ENCODE measurements at places on chromosomes 4 and X.

DNA sequence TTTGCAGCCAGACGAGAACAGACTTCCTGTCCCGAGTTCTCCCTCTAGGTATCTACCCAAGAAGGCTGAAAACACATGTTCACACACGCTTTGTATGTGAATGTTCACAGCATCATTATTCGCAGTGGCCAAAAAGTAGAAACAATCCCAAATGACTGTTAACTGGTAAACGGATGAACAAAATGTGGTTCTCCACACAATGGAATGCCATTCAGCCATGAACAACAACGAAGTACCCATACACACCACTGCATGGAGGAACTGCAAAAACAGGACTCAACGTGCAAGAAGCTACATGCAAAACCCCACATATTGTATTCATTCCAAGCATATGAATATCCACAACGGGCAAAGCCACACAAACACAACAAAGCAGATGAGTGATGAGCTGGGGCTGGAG is 45.0 kb downstream of the PDHA1 start:
- DNase-seq: no peak

DNA sequence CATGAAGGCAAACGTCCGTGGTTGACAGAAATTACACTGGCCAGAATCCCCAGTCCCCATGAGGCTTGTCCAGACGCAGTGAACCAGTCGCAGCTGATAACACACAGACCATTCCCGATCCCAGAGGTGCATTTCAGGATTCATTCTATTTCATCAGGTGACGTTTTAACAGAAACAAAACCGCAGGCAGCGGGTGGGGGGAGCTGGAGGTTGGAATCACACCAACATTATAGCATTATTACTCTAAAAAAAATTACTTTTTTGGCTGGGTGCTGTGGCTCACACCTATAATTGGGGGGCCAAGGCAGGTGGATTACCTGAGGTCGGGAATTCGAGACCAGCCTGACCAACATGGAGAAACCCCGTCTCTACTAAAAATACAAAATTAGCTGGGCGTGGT is 25.2 kb downstream of the NOP14 start:
- DNase-seq: peak; percentile 4

DNA sequence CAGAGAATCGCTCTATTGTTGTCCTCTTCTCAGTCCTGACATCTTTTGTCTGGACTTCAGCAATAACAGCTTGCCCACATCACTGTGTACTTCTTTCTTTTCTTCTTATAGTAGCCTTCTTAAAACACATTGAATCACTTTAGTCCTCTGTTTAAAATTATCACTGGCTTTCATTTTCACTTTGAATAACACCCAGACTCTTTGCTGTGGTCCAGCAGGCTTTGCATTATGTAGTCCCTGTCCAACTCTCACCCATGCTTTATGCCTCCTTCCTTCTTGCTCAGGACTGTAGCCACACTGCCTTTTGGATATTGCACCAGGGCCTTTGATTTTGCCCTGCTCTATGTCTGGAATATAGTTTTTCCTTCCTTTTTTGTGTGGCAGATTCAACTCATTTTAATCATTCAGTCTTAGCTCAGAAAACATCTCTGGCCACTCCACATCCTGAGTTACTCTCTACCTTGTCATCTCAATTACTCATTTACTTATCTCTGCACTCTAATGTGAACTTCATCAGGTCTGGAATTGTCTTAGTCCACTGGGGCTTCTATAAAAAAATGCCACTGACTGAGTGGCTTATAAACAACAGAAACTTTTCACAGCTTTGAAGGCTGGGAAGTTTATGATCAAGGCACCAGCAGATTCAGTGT is 168.2 kb downstream of the C4orf33 start:
- no peak for DNase-seq

DNA sequence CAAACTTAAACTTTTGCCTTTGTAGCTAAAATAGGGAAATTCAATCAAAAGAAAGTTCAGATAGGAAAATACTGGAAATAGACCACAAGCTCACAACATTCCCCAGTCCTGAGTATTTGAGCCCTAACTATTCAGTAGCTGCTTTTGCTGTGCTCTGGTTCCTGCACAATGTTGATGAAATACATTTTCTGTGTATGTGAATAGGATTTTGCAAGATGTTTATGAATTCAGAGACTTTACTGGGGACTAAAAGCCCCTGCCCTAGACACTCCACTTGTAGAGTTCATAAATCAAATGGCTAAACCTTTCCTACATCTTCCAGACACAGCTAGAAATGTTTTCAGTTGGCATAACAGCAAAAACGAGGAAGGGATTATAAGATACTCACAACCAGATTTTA is 105.9 kb downstream of the FBXO8 start:
- DNase-seq: no peak

- no peak for DNase-seq
Observed at GRCh38 chr4:32462944-32463343, 1742.8 kb downstream of the PCDH7 start.

DNA sequence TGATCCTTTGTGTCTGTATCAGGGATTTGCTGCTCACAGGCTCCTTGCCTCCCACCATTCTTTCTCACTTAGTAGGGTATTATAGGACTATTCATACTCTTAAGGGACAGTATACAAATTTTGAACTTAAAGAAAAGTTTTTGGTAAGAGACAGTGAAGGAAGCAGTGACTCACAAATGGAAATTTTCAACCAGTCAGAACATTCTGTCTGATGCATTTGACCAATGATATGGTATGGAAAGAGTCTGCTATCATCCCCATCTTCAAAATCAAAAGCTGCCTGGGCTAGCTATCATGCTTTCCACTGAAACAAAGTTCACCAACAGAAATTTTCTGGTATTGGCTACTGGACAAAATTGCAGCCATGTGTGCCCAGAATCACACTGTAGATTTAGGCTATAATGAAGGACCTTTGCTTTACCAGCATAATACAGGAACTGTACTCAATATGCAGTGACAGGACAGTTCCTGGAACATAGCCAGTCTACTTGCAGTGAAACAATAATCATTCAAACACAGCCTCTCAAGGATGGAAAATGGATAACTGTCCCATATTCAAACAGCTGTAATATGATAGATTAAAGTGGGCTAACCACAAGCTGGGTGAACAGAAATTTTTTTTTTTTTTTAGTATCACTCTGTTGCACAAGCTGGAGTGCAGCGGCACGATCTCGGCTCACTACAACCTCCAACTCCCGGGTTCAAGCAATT is 109.0 kb upstream of the ACSL4 start:
- no peak for DNase-seq

GRCh38 chr4:72323227-72323626 is 245.8 kb downstream of the ADAMTS3 start:
- DNase-seq: no peak

DNA sequence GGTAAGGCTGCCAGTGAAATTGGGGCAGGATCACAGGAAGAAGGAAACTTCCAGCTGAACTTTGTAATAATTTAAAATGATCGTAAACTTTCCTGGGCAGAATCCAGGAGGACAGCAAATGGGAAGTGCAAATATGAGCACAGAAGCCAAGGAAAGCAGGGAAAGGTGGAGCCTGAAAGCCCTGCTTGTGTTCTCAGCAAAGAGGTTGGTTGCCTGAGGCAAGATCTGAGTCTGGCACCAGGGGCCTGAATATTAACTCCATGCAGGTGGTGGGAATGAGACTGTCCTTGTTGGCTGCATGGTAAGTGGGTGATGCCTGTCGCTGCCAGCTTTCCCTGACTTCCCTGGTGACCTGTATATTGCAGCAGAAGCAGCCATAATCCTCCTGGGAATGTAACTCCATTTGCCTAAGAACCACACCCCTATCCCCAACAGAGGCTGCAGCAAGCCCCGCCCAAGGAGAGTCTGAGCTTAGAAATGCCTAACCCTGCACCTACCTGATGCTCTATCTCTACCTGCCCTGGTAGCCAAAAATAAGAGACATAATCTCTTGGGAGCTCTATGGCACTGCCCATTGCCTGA is 132.0 kb upstream of the HDX start:
- DNase-seq: no peak
